ENCODE measurements at places on chromosomes 11 and 22.

GRCh38 chr11:33860926-33861325 lies 30.9 kb downstream of the LMO2 start:
- no peak for DNase-seq

DNA sequence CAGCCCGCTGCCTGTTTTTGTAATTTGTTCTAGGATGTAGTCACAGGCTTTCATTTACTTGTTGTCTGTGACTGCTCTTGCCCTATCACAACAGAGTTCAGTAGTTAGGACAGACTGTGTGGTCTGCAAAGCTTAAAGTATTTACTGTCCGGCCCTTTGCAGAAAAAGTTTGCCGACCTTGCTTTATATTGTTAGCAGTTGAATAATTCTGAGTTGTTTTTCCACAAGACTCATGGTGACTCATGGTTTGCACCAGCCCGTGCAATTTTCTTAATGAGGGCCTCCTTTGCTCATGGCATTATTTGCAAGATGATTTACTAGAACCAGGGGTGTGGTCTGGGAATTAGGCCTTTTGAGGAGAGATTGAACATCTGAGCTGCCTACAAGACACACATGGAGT lies 110.6 kb downstream of the SCN3B start:
- DNase-seq: no peak

- peak; percentile 36 for DNase-seq
These were observed 180.4 kb upstream of the B3GAT1 start for GRCh38 chr11:134592391-134592990.

GRCh38 chr22:42346722-42347121 lies 76.3 kb upstream of the TCF20 start:
- DNase-seq: no peak

- DNase-seq: no peak
These were observed 120.9 kb downstream of the ME3 start for GRCh38 chr11:86551288-86552092.

DNA sequence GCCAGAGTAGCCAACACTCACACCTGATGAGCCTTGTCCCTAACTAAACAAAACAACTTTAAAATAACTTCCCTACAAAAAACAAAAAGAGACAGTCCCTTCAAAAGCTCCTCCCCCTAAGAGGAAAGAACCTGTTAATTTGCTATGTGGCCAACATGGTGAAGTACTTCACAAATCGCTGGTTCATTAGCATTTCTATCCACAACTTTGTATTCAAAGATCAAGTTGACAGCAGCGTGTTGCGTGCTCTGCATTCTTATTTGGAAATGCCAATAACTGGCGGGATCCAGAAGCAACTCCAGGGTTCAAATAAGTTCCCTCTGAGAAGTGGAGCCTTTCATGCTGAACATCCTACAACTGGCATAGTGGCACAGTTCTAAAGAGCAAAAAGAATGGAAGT lies 48.6 kb downstream of the CADM1 start:
- DNase-seq: no peak

DNA sequence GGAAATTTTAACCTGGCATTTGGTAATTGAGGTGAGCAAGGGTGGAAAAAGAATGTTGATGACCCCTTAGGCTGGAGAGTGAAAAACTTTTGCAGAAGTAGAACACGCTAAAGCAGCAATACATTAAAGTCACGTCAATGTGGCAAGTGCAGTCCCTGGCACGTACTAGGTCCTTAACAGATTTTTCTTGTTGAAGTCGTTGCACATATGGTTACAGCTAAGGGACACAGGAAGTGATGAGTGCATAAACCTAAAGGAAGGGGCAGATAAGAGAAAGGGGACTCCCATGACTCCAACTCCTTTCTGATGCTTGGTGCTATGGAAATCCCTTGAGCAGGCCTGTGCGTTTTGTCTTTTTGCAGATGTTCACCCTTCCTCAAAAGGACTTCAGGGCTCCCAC lies 1.2 kb downstream of the ACCS start:
- DNase-seq: no peak

DNA sequence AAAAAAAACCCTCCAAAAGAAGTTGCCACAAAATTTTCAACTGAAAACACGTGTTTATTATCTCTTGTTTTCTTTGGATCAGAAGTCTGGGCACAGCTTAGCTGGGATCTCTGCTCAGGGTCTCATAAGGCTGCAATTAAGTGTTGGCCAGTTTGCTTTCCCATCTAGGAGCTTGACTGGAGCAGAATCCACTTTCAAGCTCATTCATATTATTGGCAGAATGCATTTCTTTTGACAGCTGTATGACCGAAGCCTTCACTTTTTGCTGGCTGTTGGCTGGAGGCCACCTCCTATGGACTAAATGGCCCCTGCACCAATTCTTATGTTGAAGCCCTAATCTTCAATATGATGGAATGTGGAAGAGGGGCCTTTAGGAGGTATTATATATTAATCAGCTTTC lies 139.6 kb downstream of the DDX10 start:
- DNase-seq: no peak

- DNase-seq: no peak
These were observed 24.6 kb downstream of the CSF2RB start for GRCh38 chr22:36938028-36938425.

- DNase-seq: no peak
These were observed 14.0 kb downstream of the PANX1 start for GRCh38 chr11:94142308-94143281.

DNA sequence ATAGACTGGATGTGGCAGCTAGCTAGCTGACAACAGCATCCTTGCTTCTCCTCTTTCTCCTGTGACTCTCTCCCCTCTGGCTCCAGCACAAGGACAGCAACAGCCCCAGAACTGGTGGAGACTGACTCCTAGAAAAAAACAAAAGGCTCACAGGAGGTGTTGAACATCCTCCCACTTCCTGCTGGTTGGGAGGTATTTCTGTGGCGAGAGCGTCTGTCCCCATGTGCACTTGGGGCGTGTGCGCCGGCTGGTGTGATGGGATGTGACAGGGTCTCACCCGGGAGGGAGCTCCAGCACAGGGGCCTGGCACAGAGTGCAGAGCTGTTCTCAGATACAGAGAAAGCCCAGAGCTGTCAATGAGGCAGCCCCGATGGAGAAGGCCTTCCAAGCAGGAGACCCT lies 107.2 kb upstream of the E2F8 start:
- no peak for DNase-seq

GRCh38 chr22:44561139-44561840 lies 63.3 kb upstream of the RTL6 start:
- DNase-seq: no peak

GRCh38 chr22:20247608-20248171 lies 20.4 kb downstream of the RTN4R start:
- no peak for DNase-seq

- DNase-seq: no peak
These were observed 321 bp downstream of the RHBDD3 start for GRCh38 chr22:29267462-29267857.

DNA sequence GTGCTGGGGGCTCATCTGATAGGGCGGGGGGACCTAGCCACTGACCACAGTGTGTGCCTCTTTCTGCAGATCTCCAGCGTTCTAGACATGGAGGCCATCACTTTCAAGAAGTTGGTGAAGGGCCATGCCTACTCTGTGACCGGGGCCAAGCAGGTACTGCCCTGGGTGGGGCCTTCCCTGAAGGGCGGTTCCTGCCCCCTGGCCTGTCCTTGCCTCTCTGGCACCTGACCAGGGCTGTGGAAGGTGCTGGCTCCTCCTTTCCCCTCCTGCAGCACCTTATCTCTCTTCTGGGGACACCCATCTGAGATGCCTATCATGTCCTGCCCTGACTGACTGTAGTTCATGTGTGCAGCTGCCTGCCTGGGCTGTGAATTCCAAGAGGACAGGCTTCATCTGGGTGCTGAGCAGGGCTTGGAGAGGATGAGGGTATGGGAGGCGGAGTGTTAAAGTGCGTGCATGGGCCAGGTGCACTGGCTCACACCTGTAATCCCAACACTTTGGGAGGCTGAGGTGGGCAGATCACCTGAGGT lies 5.5 kb downstream of the CAPN1 start:
- DNase-seq: no peak

DNA sequence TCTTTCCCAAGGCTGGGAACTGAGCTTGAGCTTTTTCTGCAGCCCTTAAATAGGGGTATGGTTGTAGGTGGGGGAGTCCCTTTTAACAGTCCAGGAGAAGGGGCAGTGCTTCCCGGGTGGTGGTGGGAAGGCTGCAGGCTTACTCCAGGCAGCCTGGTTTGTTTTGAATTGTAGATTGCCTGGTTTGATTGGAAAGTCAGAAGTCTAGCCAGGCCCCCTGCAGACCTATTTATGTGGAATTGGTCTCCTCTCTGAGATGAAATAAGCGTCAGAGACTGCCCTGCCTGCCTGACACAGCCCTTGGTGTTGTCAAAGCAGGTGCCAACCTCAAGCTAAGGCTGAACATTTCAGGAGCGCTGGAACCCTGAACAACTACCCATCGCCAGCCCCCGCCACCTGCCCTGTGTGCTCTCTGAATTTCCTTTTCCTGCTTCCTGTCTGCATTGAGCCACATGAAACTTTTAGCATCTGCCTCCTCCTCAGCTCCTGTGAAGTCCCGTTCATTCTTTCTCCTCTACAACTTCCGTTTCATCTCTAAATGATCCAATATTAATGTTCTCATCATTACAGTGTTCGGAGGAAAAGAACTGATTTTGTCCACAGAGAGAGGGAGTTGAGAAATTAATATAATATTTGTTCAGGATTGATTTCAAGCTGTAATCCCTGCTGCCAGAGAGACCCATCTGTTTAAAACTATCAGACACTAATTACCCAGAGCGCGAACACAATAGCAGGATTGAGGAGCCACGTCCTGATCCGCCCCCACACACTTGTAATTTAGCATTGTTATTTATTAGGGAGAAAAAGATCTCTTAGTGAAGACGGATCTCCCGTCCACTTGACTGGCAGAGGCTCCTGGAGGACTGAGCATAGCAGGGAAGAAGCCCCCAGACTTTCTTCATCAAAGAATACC lies 136.5 kb downstream of the TRIM29 start:
- DNase-seq: no peak

GRCh38 chr11:96008161-96008720 lies 84.3 kb upstream of the MTMR2 start:
- no peak for DNase-seq

DNA sequence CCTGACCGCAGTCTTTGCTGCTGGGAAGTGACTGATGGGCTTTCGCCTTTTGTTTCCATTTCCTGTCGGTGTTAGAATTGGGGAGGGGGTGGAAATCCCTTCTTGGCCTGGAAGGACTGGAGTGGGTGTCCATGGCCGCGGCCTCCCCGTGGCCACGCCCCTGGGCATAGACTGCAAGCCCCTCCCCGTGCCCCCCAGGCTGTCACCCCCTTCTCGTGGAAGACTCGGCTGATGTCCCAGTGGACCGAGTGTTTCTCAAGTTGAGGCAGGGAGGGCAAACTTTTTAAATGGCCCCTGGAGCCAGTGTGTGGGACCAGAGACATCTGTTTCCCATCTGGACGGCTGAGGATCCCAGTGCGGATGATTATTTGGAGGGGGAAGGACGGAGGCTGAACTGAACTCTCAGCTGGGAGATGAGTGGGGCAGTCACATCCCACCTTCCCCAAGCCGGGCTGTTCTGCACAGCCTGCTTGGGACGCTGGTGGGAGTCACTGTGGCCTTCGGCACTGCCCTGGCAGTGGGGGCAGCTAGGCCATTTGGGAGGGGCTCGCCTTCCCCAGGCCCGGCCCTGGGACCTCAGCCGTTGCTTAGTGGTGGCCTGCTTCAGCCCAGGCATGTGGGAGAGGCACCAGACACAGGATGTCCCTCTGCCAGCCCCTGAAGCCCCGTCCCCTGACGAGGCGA lies 1.6 kb downstream of the CD81 start:
- DNase-seq: no peak

GRCh38 chr11:10392095-10393079 lies 62.7 kb upstream of the AMPD3 start:
- DNase-seq: no peak

DNA sequence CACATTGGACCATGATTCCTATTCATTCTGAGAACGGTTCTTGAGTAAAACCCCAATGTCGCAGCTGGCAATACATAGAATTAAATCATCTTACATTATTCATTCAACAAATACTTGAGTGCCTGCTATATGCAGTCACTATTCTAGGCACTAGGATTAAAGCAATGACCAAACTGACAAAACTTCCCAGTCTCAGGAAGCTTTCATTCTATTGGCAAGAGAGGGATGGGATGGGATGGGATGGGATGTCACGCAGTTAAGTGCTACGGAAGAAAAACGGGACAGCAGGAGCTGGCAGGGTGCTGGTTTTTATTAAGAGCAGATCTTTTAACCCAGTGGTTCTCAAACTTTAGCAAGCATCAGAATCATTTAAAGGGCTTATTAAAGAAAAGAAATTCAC lies 2.9 kb downstream of the PAK1 start:
- no peak for DNase-seq

- DNase-seq: no peak
These were observed 36.0 kb downstream of the KCNQ1 start for GRCh38 chr11:2480874-2481220.

DNA sequence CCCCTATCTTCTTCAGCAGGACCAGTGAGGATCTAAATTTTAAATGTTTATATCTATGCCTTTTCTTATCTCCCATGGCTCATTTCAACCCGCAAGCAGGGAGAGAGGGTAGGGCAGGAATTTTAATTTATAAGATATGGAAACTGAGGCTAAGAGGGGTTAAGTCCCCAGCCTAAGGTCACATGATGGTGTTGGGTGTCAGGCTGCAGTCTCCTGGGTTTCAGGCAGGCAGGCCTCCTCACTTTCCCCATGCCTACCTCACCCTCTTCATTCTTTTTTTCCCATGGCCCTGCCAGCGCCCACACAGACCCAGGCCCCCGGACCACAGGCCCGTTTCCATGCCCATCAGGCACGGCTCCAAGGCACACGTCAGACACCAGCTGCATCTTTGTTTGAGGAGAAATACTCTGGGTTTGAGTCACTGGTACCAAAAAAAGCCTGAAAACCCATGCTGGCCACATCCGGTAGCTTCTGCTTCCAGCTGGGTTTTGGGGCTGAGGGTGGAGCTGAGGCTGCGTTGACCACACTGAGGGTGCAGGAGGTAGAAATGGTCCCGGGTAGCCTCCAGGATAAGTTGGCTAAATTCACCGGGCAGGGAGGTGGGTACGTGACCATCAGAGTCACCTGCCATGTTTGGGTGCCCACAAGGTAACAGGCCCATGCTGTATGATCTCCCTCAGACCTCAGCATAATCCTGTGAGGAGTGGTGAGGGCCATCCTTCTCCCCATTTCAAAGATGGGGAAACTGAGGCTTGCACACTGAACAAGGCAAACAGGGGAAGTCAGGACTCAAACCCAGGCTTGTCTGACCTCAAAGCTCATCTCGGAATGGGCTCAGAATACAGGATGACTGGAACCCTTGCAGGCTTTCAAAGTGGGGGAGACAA lies 7.5 kb downstream of the CRYBB1 start:
- DNase-seq: no peak

- DNase-seq: no peak
These were observed 11.0 kb downstream of the TP53AIP1 start for GRCh38 chr11:128931668-128932067.

- DNase-seq: no peak
These were observed 27.2 kb upstream of the KIRREL3 start for GRCh38 chr11:127027789-127028188.

GRCh38 chr11:10708131-10708530 lies 14.6 kb upstream of the IRAG1 start:
- no peak for DNase-seq

DNA sequence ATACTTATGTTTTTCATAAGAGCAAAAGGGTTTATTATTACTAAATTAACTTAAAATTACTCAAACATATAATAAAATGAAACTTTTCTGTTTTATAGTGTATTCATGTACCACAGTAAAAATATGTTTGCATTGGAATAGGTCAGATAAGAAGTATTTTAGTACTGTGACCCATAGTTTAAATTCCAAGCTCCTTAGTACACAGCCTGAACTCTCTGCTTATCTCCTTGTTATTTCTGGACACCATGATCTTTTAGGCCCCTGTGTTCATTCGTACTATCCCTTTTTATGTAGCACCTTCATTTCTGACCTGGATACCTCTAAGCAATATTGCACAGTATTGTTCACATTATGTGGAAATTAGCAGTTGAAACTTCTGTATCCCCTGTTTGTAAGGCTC lies 296.7 kb upstream of the SYN3 start:
- DNase-seq: no peak
